ENCODE measurements at places on chromosomes 3 and 15.

DNA sequence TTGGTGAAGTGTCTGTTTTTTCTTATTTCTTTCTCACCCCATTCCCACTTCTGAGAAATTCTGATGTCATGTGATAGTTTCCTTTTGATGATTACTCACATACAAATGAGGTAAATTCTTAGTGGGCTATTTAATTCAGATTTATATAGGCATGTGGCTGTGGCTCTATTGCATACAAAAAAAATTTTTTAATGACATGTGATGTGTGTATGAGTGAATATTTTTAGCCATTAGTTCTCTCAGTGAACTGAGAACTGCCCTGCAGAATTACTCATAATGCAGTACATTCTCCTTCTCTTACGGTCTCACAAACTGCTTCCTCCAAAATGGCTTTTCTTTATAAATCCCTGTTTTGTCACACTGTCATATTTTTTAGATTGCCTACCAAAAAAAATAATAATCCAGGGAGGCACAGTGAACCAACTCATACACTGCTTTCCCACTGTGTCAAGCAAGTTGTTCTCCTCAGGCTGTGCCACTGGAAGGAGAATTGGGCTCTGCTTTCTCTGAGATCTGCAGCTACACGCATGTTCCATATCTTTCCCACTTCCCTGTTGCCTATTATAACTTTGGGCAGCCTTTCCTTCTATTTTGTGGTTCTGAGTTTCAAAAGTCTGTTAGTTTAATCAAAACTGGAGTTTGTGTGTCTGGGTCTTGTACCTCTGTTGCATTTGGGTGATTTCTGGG is 415.7 kb upstream of the THBS1 start:
- DNase-seq: no peak

DNA sequence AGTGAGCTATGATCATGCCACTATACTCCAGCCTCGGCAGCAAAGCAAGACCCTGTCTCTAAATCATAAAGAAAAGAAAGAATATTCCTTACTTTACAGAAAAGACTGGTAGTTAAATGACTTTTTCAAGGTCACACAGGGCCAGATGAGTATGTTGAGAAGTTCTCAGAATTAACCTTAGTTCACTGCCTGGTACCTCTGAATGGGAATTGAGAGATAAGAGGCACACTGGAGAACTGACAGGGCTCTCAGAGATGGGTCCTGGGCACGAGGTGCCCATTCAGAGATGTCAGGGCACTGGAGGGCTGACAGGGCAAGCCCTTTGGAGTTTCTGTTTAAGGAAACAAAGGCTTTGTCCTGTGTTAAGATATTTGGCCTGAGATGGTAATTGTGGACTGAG is 157.7 kb downstream of the PDE8A start:
- DNase-seq: no peak

GRCh38 chr3:54045061-54045815 is 77.1 kb upstream of the CACNA2D3 start:
- DNase-seq: no peak

DNA sequence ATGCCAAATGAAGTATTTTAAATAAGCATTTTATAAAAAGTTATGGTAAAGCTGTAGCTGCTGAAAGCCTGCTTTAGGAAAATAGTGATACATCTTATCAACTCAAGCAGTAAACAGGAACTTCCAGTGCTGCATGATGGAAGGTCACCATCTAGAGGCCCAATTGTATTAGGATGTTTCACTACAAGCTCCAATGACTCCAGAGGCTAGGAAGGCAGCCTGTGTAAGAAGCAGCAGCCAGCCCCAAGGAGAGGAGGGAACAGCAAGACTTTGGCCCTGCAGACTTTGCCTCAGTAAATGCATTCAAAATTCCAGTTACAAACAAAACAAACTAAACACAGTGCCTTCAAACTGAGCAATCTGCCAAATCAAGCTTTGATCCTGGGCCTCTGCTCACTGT is 32.1 kb downstream of the ILDR1 start:
- DNase-seq: peak; percentile 39

DNA sequence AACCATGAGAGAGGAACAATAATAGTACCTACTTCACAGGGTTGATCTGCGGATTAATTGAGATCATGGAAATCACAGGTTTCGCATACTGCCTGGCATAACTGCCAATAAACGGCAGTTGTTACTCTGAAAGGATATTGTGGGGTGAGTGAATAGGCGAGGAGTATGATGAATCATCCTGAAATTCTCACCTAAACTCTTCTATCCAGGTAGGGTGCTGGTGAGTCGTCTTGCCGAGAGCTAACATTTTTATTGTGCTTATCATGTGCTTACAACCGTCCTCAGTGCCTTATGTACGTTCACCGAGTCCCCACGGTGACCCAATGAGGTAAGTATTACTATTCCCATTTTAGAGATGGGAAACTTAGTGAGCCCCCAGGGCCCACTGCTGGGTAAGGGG is 52.4 kb upstream of the SRGAP3 start:
- peak; percentile 71 for DNase-seq

- DNase-seq: peak; percentile 98
Measured at GRCh38 chr3:5022966-5023776, 43.9 kb downstream of the BHLHE40 start.

- no peak for DNase-seq
Measured at GRCh38 chr15:51735228-51736010, 2.0 kb downstream of the LYSMD2 start.

- DNase-seq: no peak
Measured at GRCh38 chr3:172324611-172325203, 123.5 kb downstream of the GHSR start.

DNA sequence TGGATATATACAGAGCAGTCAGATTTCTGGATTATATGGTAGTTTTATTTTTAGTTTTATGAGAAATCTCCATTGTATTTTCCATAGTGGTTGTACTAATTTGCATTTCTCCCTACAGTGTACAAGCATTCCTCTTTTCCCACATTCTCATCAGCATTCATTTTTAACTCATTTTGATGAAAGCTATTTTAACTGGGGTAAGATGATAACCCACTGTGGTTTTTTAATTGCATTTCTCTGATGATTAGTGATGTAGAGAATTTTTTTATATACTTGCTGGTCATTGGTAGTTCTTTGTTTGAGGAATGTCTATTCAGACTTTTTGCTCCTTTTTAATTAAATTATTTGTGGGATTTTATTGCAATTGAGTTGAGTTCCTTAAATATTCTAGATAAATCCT is 903.6 kb downstream of the DIPK2A start:
- no peak for DNase-seq

- no peak for DNase-seq
Measured at GRCh38 chr15:60793656-60794055, 314.7 kb upstream of the ICE2 start.

DNA sequence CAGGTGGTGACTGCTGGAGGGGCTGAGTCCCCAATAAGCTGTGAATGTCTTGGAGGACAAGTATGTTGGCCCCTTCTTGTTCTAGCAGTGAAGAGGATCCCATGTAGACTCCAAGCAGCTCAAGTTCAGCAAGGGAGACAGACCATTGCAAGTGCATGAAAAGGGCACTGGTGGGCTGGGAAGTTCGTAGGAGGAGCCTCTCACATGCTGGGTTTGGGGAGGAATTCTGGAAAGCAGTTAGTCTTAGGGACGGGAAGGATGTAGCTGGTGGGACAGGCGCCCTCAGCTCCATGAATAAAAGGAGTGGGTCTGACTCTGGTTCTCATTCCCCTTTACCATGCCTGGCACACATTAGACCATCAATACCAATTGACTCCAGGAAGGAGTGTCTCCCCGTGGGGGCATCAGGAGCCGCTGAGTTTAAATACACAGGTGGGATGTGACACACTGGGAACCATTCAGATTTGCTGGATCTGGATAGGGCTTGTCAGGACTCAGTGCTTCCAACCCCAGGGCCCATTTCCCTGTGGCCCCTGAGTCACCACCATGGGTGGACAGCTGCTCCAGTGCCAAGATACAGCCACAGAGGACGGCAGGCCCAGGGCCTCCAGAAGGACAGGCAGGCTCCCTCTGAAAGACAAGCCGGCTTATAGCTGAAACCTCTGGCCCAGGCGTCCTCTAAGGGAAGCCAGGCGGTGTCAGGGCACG is 552 bp upstream of the XYLB start:
- no peak for DNase-seq

DNA sequence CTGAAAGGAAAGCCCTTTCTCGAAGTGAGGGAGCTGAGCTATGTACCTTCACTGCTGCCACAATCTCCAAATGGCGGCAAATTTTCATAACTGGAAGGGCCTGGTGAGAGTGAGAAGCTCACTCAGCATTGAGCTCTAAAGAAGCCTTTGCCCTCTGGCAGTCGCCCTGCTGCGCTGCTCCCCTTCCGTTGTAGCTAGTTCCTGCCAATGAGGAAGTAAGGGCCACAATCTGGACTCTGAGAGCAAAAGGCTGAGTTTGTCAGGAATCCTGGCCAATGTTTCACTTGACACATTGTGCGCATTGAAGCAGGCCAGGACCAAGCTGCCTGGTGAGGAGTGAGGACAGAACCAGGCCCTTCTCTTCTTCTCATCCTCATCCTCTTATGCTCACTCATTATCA is 579.5 kb downstream of the PDCD6IP start:
- no peak for DNase-seq

DNA sequence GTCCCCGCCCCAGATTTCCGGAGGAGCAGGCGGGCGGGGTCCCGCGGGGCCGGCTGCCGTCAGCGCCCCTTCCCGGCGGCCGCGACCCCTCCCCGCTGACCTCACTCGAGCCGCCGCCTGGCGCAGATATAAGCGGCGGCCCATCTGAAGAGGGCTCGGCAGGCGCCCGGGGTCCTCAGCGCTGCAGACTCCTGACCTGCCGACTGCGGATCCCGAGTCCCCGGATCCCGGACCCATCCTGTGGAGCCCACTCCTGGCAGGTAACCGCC is at the start of gene TRH:
TSS of gene TRH (plus strand) at position 157 of the 269 bp plus-strand sequence. CDS start 1,097 bp downstream, outside the sequence.
- DNase-seq: no peak

- no peak for DNase-seq
Measured at GRCh38 chr3:5205165-5205941, 17.8 kb downstream of the EDEM1 start.

DNA sequence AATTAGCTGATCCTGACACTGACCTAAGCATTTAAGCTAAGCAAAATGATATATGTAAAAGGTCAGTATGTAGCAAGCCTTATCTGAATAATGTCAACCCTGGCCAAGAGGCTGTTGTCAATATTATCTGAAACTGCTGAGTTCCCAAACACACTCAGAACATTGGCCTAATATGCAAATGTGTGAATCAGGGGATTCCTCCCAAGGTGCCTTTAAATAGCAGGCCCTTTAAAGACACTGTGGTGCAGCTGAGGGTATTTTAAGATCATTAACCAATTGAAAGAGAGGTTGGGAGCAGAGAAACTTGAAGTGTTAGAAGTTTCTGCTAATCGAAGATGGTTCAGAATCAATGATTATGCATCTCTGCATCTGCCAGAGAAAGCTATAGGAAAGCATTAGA is 207.0 kb downstream of the NTRK3 start:
- no peak for DNase-seq

DNA sequence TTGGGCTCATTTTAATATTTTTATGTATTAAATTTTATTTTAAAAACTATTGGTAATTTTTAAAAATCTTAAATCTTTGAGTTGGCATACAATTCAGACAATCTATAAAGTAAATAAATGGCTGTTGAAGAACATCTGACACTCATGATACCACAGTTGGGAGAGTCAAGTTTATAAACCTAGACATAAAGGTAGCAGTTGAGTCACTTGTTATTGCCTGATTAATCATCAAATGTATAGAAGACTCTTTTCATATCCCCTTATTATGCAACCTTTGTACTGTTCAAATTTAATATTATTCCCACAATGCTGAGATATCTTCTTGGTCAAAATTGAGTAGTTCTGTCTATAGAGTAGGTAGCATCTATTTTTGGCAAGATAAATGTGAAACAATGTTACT is 19.6 kb downstream of the PAQR9 start:
- DNase-seq: peak; percentile 60

GRCh38 chr3:184561913-184562877 is 610 bp downstream of the EPHB3 start:
- DNase-seq: peak; percentile 21

- DNase-seq: peak; percentile 7
Measured at GRCh38 chr3:40079847-40080240, 229.7 kb upstream of the EIF1B start.

- DNase-seq: no peak
Measured at GRCh38 chr3:124333931-124334640, 342.2 kb upstream of the ROPN1 start.

DNA sequence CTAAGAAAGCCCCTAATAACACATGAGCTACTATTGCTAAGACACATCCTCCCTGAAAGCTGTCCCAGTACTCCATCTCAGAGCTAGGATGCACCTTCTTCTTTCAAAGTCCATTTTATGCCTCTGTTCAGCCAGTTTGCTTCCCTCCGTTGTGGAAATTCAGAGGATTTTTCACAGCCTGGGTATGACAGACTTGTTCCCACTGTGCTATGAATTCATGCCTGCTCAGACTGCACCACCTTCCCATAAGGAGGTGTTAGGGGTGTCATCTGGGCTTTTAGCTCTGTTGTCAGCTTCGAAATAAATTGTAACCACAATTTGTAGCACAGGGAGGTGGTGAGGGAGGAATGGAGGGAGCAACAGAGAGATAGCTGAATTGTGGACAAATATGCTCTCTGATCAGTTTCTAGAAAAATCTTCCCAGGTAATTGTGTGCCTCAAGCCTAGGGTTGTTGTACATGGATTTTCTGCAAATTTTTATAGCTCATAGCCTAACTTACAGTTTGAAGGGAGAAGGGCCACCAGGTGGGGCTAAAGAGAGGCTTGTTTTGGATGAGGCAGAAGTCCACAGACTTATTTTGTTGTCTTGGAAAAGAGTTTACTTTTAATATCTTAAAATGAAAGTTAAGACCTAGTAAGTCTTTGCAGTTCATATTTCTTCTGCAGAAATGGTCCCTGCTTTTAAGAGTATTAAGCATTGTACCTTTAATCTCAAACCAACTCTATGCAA is 462.0 kb downstream of the PDCD6IP start:
- peak; percentile 62 for DNase-seq

GRCh38 chr3:71341721-71342120 is 241.8 kb downstream of the FOXP1 start:
- DNase-seq: peak; percentile 61

GRCh38 chr15:48642795-48643194 is 2.7 kb downstream of the FBN1 start:
- DNase-seq: no peak

- peak; percentile 89 for DNase-seq
Measured at GRCh38 chr3:185822221-185823000, 2.4 kb downstream of the IGF2BP2 start.

DNA sequence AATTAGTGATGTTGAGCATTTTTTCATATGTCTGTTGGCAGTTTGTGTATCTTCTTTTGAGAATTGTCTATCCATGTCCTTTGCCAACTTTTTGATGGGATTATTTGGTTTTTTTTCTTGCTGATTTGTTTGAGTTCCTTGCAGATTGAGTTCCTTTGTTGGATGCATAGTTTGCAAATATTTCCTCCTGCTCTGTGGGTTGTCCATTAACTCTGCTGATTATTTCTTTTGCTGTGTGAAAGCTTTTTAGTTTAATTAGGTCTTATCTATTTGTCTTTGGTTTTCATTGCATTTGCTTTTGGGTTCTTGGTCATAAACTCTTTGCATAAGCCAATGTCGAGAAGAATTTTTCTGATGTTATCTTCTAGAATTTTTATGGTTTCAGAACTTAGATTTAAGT is 414.6 kb downstream of the EPHA6 start:
- DNase-seq: no peak

Data from PC-3 (cell line).